ENCODE measurements at places on chromosomes 5 and 9.

DNA sequence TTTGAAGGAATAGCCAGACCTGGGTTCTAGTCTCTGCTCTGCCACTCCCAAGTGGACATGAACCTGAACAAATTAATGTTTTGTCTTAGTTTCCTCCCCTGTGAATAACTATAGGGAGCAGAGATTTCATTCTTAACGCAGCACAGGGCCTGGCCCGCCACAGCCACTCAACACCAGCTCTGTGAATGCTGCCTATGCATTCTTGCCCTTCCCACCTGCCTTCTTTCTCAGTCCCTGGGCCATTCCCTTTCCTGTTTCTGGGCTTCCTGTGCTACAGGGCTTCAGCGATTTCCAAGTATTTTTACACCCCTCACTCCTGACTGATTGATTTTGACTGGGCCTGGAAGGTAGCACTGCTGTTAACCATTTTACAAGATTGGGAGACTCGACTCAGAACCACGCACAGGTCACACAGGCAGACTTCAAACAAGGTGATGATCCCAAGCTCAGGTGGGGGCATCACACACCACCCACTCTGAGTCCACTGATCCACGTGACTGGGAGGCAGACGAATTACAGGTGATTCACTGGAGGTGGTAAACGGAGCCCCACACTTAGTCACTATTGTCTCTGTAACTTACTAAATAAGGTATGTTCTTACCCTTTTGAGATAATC lies 21.4 kb downstream of the PTPN3 start:
- no peak for DNase-seq

GRCh38 chr9:127219520-127219919 lies 45.1 kb upstream of the GARNL3 start:
- DNase-seq, result no peak

GRCh38 chr5:102797322-102797884 lies 42.3 kb downstream of the PAM start:
- no peak for DNase-seq

GRCh38 chr5:149289301-149289700 lies 17.6 kb downstream of the AFAP1L1 start:
- no peak for DNase-seq

DNA sequence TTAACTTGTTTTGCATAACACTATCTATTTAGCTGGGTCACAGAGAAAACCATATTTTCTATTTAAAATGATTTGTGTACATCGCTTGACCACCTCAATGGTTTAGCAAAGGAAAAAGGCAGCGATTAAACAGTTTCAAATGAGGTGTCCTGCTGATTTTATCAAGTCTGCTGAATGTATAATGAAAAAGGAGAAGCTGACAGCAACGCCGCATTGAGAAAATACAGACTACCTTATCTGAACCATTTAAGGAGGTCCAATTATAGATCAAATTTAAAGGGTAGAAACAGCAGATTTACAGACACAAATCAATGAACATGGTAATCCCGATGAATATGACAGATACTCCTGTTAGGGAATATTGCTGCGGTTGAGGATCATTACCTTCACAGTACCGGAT lies 29.6 kb downstream of the PSMB7 start:
- no peak for DNase-seq

DNA sequence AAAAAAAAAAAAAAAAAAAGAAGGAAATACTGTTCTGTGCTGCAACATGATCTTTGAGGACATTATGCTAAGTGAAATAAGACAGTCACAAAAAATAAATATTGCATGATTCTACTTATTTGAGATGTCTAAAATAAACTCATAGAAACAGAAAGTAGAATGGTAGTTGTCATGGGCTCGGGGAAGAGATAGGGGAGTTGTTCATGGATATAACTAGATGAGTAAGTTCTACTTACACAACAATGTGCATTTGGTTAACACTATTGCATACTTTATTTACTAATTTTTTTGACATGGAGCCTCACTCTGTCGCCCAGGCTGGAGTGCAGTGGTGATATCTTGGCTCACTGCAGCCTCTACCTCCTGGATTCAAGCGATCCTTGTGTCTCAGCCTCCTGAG lies 15.2 kb downstream of the MAML1 start:
- DNase-seq, result no peak

- no peak for DNase-seq
Observed at GRCh38 chr5:140402258-140403074, 833 bp downstream of the ANKHD1 start.

DNA sequence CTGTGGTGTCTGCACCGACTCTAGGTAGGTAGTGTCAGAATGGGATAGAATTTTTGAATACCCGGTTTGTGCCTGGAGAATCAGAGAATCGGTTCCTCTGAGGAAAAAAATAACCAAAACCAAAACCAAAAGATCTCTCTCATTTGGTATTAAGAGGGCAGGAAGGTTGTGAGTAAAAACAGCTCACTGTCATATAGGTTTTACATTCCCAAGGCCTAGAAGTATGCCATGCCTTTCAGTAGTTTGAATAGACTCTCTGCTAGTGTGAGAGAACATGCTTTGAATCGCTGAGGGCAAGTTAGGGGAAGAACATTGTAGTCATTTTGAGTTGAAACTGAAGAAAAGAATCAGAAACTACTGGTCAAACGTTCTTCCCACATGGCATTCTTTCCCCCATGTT lies 411.4 kb upstream of the CD180 start:
- no peak for DNase-seq

- DNase-seq, result no peak
Observed at GRCh38 chr9:122354536-122355199, 16.2 kb upstream of the PTGS1 start.
